ENCODE measurements at places on chromosomes 1 and 21.

GRCh38 chr1:108199201-108199691, 897 bp downstream of the SLC25A24 start:
- DNase-seq: peak; percentile 51

- no peak for DNase-seq
These were observed 791 bp upstream of the PIK3R3 start for GRCh38 chr1:46133181-46133658.

GRCh38 chr1:177600936-177601335, 368.9 kb downstream of the SEC16B start:
- no peak for DNase-seq

DNA sequence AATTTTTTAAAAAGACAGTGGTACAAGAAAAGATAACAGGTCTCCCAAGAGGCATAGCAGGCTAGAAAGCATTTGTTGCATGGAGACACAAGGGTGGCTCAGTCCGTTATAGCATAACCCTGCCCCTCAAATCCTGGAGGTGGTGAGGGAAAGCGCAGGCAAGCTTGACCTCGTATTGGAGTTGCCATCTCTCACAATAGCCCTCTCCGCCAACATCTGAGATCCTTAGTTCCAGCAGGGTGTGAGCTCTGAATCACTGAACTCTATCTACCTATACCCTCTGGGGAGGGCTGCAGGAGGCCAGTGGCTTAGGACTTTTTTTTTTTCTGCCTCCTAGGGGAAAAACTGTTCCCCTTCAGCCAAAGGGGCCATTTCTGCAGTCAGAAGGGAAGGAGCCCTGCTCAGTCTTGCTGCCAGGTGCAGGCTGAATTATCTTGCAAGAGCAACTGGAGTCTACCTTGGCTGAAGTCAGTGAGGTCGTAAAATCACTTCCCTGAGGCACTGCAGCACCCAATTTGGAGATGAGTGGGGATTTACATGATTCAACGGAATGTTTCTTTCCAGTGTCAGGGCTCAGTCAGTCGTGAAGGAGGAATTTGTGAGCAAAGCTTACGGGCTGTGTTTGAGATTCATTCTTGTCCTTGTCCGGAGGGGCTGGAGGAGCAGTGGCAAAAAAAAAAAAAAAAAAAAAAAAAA, 17.2 kb upstream of the C8A start:
- no peak for DNase-seq

GRCh38 chr1:201311356-201312011, 28.2 kb downstream of the PKP1 start:
- no peak for DNase-seq

- DNase-seq: no peak
These were observed 71.8 kb upstream of the ADAM30 start for GRCh38 chr1:119968068-119968492.

- DNase-seq: no peak
These were observed 83.8 kb downstream of the PLPP3 start for GRCh38 chr1:56495538-56495937.

DNA sequence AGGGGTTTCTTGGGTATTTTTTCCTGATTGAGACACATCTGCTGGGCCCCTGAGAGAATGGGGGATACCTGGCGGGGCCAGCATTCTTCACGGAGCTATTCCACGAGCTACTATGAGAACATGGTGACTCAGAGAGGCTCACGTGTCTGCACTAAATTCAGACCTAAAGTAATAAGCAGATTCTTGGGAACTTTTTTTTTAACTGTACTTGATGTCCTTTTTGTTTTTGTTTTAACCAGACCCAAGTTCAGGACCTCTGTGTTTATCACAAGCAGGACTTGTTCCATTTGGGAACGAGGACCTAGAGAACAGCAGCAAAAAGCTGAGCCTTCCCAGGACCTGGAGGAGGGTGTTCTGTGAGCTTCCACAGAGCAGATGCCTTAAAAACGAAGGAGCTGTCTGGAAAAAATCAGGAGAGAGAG, 44.0 kb downstream of the EVA1C start:
- DNase-seq: no peak

- no peak for DNase-seq
These were observed 136.6 kb downstream of the SYF2 start for GRCh38 chr1:25095635-25096200.

- DNase-seq: no peak
These were observed 231.4 kb downstream of the CHRM3 start for GRCh38 chr1:239617731-239618130.

DNA sequence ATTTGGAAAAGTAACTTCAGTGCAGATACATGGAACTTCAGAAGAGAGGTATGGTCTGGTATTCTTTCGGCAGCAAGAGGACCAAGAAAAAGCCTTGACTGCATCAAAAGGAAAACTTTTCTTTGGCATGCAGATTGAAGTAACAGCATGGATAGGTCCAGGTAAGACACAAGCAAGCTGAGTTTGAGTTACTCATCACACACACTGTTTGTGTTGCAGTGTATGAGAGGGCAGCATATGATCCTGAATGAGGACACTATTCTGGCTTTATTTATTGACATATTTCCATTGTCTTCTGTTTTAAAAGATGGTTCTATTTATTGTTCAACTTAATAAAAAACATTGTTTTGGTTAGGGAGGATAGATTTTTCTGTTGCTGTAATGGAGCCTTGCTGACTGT, 63.6 kb downstream of the SPEN start:
- no peak for DNase-seq

DNA sequence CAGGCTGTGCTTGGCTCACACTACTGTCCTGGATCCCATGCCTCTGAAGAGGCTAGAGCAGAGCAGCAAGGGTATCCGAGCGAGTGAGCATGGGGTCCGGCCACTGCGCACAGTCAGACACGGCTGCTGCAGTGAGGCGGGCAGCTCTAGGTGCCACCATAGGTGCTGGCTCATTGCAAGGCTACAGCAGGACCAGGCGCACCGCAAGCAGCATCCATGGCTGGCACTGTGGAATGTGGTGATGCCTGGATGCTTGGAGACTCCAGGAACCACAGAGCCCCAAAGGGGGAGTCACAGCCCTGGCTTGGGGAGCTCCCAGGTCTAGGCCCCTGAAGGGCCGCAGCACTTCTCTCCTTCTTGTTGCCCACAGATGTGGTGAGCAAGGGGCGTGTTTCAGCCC, 47.2 kb downstream of the ATP6V1G3 start:
- no peak for DNase-seq

- peak; percentile 46 for DNase-seq
These were observed 22.4 kb downstream of the DEGS1 start for GRCh38 chr1:224205438-224205840.

- peak; percentile 53 for DNase-seq
These were observed 877 bp downstream of the IRF2BP2 start for GRCh38 chr1:234608911-234609690.

DNA sequence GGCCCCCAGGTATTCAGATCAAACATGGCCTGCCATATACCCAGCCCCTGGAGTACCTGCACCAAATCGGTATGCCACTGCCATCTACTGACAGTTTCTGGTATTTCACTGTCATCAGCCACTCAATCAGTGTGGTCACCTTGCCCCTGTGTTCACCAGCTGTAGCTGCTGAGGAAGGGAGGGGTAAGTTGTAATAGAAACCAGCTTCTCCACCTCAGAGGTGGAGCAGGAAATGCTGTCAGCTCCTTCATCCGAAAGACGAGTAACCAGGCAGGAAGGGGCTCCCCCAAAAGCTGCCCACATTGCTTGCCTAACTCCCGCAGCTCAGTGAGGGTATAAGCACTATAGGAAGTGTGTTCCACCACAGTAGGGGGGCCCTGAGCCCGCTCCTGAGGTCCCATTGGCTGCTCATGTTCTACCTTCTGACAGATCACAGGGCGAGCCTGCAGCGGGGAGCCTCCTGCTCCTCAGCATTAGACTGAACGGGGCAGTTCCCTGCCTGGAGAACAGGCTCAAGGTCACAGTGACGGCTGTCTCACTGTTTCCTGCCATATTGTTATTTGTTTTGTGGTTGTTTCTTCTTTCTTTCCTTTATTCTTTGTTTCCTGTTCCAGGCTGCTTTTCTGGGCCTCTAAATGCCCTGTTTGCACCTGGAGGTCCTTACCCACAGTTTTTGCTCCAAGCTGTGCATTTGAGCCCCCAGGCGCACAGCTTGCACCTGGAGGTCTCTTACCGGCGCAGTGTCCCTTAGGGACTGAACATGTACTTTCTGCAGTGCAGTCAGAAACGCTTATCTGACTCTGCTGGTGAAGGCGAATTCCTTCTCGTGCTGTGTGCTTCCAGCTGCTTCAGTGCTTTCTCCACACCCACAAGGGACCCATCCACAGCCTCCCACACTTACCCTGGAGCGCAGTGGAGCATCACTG, 1638.3 kb downstream of the MRPL39 start:
- peak; percentile 13 for DNase-seq

DNA sequence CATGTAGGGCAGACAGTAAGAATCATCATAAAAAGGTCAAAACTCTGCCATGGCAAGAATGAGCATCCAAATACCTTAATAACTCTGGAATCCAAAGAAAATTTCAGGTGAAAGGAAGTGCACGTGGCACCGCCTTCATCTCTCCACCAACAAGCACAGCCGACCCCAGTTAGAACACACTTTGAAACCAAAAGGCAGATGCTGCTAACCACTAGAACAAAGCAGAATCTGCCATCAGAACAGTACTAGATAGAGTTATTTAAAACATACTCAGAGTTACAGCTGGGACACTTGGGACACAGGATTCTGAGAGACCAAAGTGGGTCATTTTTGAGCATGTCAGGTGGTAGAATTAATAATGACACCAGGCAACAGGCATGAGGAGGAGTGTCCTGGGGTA, 106.7 kb upstream of the SOD1 start:
- DNase-seq: no peak

- DNase-seq: no peak
These were observed 20.4 kb upstream of the RGS16 start for GRCh38 chr1:182624577-182624976.

All from muscle of leg (tissue), 16 donors.